ENCODE measurements at places on chromosomes 13 and 19.

DNA sequence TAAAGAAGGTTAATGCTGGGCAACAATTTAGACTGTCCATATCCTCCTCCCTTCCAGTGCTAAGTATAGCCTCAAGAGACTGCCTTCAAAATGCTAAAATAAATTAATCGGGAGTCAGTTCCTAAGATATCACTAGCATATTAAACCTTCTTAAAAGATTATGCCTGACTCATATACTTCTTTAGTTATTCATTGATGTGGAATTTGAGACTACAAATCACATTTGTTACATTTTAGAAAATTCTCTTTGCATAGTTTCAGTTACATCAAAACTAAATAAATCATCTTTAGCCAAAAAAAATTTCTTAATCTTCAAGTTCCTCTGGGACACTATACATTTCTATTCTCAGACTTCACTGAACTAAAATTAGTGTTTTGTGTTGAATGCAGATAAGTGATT, 769.1 kb downstream of the PCDH9 start:
- DNase-seq, result no peak

DNA sequence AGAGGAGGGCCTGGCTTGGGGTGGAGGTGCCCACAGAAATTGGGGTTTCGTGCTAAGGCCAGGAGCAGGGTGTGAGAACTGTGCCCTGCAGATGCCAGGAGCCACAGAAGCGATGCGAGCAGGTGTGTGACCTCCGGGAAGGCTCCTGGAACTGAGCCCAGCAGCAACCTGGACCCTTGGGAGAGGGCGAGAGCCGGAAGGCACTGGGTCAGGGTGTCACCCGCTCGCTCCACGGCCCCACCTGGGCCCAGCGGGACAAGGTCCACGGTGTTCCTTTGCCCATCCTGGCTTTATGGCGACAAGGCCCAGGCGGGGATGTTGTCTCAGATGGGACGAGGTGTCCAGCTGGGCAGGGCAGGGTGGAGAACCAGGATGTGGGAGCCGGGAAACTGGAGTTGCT, 4.2 kb downstream of the MISP start:
- no peak for DNase-seq

- no peak for DNase-seq
Observed at GRCh38 chr19:30227012-30227621, 145.1 kb upstream of the ZNF536 start.

DNA sequence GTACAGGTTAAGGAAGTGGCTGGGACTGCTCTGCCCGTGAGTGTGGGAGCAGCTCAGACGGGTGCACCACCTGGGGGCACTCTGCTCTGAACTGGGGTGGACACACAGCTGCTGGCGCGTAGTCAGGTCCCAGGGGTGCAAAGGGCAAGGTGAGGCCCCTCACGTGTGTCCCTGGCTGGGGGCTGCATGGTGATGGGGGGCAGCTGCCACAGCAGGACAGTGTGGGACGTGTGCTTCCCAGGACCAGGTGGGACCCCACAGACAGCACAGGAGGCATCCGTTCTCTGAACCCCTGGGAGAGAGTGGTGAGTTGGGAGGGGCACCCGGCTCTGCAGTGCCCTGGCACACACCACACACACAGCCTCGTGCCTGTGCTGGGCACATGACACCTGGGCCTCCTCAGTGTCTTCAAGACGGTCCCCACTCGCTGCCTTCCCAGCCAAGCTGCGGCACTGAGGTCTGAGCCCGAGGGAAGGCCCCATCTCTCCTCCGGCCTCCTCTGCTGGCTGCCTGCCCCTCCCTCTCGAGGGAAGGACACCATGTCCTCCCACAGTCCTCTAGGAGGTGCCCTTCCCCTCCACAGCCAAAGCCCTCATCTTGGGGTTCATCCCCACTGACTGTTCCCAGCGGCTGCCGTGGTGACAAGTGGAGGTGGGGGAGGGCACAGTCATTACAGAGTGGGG, 24.7 kb downstream of the CILP2 start:
- DNase-seq, result no peak

- no peak for DNase-seq
Observed at GRCh38 chr19:29880498-29881081, 61.4 kb upstream of the URI1 start.

DNA sequence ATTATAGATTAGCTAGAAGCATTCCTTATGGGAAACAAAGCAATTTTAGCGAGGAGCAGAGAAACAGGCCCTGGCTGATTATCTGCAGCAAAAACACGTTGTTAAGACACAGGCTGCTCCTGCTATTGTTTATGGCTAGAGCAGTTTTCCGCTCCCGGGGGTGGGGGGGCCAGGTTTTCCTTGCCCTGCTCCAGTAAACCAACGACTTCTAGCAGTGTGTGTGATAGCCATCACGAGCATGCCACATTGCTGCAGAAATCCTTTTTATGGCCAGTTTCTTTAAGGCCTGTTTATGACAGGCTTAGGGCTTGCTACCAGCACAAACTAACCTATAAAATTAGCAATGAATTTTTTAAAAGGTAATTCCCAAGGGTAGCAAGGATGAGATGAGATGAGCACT, 18.4 kb upstream of the IL17D start:
- DNase-seq, result no peak

DNA sequence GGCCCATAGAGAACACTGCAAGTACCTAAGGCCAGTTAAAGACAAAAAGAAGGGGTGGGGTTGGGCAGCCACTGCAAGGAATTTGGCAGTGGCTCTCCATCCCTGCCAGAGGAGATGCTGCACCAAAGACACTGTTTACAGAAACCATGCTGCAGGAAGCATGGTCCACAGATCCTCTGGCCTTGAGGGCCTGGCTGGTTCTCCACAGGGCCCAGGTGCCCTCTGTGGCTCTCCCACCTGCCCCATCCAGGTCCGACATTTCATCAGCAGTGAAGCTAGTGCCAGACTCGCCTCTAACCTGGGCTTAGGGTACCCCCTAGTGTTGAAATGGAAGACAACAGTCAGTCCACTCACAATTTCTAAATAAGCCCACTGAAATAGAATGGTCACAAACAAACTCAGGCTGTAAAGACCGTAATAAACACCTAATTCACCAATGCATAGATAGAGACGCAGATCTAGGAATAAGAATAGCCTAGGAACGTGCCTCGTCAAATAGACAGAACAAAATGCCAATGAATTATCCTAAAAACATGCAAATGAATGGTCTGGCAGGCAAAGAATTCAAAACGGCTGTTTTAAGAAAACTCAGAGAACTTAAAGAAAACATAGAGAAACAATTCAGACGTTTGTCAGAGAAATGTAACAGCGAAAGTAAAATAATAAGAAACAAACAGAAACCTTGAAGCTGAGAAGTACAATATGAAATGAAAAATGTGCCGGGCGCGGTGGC, 23.3 kb downstream of the LYPD4 start:
- peak; percentile 23 for DNase-seq

GRCh38 chr13:91771229-91771628, 372.8 kb downstream of the GPC5 start:
- no peak for DNase-seq

DNA sequence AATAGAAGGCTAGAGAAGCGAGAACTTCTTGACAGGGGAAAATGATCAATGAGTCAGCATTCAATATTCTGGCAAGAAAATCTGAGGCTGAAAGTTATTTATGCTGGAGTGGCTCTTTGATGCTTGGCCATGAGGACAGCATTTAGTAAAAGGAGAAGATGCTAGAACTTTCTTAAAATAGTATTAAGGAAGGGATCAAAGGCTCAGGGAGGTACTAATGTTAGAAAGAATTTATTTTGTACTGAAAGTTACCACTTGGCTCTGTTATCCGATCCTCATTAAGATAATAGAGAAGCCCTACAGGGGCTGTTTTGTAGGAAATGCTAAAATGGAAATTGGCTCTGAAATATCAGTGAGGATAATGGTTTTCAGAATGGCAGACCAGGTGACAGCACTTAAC, 1774.6 kb upstream of the PCDH20 start:
- no peak for DNase-seq

DNA sequence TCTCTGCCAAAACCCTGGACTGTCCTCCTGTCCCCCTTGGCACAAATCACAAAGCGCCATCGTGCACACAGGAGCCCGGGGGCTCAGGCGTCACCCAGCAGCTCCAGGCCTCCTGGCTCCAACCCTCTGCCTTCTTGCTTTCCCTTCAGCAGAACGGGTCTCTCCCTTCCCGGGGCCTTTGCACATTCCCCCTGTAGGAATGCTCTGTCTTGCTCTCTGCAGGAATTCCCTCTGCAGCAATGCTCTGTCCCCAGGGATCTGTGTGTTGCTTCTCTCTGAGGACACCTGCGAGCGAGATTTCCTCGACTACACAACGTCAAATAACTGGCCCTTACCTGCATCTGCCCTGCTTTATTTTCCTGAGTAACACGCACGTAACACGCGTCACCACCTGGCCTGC, 13.3 kb upstream of the RASA3 start:
- DNase-seq, result no peak

DNA sequence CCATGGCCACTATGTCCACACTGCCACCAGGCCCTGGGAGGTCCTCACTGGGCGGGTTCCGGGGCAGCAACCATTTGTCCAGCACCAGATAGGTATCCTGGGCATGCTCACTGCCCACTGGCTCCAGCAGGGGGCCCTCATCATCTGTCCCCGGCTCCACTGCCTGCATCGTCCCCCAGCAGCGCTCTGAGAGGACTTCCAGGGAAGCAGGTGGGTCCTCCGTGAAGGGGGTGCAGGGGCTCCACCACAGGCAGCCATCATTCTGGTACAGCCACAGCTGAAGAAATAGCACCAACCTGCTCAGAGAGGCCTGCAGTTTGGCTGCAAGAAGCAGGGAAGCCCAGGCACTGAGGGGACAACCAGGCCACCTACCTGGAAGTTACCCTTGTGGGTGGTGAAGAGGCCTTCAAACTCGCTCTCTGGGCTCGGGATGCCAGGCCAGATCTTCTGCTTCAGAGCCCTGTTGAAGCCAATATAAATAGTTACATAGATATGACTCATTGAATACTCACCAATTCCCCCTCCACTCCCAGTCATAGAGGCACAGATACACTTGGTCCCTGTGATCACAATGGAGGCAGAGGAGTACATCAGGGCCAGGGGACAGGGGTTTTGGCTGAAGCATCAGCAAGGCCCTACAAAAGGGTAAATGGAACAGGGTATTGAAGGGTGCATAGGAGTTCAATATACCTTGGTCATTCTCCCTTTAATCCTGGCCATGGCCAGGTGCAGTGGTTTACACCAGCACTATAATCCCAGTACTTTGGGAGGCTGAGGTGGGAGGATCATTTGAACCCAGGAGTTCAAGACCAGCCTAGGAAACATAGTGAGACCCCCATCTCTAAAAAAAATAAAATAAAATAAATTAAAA, 4.1 kb downstream of the SWSAP1 start:
- DNase-seq, result peak; percentile 81

DNA sequence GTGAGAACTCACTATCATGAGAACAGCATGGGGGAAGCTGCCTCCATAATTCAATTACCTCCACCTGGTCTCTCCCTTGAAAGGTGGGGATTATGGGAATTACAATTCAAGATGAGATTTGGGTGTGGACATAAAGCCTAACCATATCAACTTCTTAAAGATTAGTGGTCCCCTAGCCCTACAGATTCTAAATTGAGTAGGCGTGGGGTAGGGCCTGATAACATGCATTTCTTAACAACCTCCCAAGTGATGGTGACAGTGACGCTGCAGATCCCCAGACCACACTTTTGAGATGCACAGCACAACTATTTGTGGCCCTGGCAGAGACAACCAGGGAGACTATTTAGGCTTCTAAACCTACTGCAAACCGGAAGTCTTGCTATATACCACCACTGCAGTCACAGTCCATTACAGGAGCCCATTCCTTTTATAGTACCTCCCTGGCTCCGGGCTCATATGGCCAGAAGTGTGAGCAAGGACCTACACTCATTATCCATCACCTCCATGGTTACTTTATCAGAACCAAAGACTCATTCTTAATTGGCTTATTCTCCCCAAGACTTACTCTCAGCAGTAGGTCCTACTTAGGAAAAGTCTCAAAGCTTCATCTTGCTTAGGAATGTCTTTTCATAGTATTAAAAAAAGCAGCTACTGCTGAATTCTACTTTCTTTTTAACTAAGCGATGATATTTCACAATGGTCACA, 2.1 kb upstream of the DPY19L3 start:
- no peak for DNase-seq

GRCh38 chr19:30696514-30696913, 324.3 kb downstream of the ZNF536 start:
- DNase-seq, result no peak

DNA sequence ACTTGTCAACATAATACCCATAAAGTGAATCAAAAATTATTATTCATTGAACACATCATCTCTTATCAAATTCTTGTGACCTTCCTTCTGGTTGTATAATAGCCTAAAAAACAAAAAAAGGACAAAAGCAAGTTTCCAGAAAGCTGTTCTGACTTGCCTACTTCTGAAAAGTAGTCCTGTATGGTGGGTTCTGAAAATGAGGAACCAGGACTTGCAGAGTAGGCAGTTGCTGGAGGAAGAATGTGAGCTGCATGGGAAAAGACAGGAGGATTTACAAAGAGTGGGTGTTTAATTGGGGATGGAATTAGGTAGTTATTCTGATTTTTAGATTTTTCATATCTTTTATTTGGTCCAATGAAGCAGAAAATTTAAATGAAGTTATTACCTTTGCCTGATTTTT, 56.7 kb downstream of the RCBTB2 start:
- DNase-seq, result no peak

GRCh38 chr19:50167314-50167721, 4.2 kb upstream of the IZUMO2 start:
- DNase-seq, result no peak

- no peak for DNase-seq
Observed at GRCh38 chr13:96314974-96315373, 225.1 kb downstream of the HS6ST3 start.

GRCh38 chr13:32669030-32669646, 82.9 kb downstream of the PDS5B start:
- peak; percentile 33 for DNase-seq

DNA sequence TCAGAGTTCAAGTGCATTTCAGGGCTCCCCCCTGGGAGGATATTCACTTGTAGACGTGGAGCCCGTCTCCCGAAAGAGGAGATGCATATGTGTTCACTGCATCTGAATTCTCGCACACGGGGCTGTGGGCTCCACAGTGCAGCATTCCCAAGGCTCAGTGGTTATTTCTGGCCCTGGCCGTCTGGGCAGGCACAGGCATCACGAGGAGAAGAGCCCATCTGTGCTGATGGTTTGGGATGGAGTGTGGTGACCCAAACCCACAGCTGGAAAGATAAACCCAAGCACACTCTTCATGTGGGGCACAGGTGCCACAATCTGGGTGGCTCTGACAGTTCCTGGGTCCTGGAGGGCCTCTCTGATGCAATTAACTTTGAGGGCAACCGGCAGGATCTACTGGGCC, 242.1 kb downstream of the TSHZ3 start:
- no peak for DNase-seq

DNA sequence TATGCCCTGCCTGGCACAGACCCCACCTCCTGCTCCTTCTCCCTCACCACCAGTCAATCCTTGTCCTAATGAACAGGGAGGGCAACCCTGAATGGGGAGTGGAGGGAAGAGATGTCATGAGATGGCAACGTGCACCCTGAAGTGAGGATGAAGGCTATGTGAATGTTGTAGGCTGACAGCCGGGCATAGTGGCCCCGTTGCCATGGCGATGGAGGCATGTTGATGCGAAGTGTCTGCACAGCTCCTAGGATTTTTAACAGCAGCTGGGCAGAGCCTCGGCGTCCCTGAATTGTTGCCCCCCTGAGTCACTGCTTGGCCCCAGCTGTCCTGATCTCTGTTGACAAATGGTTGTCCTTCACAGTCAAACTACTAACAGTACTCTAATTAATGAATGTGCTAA, 4.8 kb upstream of the ALOX5AP start:
- DNase-seq, result no peak

GRCh38 chr19:852136-853013, at the start of gene ELANE:
Gene ELANE (plus strand): TSS chr19:852303. CDS start chr19:852329, 26 bp downstream.
- no peak for DNase-seq

GRCh38 chr19:30388327-30388726, 16.1 kb downstream of the ZNF536 start:
- no peak for DNase-seq

Data from HFFc6 (cell line).